ENCODE measurements at places on chromosomes 16 and 17. TPM values are rescaled to one million over a fixed set of nuclear protein-coding genes. Genes with fewer than 3 reads are reported as not detected.

The CEP295NL gene
- total RNA-seq: 0.39 TPM

The GPR139 gene
- not detected for total RNA-seq

The KCNG4 gene
- total RNA-seq: not detected

The TRAPPC2L gene
- 48.5 TPM for total RNA-seq

The EVPLL gene
- not detected for total RNA-seq

The MT1M gene
- not detected for total RNA-seq

The TBX6 gene
- total RNA-seq: 0.39 TPM

DNA sequence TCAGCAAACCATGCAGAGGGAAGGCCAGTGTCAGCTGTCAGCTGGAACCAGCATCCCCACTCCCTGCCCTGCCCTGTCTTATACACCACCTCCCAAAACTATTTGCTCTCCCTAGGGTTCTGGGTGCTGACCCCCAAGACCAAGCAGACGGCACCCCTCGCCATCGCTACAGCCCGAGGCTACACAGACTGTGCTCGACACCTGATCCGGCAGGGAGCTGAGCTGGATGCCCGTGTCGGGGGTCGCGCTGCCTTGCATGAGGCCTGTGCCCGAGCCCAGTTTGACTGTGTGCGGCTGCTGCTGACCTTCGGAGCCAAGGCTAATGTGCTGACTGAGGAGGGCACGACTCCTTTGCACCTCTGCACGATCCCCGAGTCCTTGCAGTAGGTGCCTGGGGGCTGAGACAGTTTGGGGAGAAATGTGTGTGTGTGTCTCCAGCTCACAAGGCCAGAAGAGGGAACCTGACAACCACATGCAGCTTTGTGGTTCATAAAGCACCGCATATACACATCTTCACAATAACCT lies 1.5 kb downstream of the ASB16 start:
- no peak for DNase-seq

DNA sequence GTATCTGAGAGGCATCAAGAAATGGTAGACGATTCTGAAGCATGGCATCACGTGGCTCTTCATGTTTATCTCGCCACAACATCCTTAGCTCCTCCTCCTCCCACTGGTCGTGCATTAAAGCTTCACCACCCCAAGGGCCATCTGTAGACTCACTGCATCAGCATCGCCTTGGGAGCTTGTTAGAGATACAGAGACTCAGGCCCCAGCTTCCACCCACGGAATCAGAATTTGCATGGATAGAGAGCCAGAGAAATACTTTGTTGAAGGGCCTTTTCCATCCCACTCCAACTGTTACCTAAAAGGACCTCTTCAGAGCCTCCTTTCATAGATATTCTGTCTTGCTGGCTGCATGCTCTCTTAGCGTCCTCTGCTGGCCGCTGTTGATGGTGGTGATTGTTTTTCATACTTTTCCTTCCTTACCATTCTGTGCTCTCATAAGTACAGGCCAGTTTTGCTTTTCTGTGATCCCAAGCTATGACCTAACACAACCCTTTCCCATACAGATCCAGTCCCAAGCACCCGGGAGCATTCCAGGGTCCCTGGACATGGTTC lies 1049.4 kb upstream of the EEF2KMT start:
- peak; percentile 47 for DNase-seq

DNA sequence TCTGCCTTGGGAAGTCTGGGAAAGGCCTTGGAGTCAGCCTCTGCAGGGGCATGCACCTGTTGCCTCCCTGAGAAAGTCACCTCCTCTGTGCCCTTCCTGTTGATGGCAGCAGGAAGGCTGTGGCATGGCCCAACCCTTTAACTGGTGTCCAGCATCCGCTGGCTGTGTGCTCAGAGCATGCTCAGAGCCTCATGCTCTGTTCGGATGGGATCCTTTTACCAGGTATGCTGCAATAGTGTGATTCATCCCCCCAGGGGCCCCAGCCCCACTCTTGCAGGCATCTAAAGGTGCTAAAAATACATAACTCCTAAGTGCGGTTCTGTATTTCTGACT lies 24.9 kb downstream of the KLHL36 start:
- no peak for DNase-seq

DNA sequence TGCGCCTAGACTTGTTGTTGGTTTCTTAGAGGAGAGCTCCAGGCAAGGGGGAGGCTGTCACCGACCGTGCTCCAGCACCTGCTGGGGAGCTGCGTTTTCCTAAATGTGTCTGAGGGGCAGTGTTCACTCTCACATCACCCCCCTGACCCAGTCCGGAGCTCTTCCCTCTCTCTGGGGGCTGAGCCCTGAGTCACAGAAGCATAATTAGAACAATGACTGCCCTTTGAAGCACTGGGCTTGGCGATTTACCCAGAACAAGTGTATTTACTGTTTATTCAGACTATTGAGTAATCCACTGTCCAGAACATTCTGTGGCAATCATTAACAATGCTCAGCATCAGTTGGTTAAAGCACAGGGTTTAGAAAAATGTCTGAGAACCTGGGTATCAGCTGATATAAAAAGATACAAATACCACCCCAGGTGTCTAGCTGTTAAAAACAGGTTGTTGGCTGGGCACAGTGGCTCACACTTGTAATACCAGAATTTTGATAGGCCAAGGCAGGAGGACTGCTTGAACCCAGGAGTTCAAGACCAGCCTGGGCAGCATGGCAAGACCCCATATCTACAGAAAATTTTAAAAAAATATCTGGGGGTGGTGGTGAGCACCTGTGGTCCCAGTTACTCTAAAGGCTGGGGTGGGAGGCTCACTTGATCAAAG lies 8.1 kb downstream of the CES4A start:
- no peak for DNase-seq

- DNase-seq: peak; percentile 78
Observed at GRCh38 chr16:56451753-56452689, 667 bp downstream of the OGFOD1 start.

- DNase-seq: peak; percentile 74
Observed at GRCh38 chr17:42673885-42674754, 2.7 kb downstream of the PLEKHH3 start.

GRCh38 chr17:80717720-80718083 lies 173.1 kb downstream of the RPTOR start:
- DNase-seq: peak; percentile 35

DNA sequence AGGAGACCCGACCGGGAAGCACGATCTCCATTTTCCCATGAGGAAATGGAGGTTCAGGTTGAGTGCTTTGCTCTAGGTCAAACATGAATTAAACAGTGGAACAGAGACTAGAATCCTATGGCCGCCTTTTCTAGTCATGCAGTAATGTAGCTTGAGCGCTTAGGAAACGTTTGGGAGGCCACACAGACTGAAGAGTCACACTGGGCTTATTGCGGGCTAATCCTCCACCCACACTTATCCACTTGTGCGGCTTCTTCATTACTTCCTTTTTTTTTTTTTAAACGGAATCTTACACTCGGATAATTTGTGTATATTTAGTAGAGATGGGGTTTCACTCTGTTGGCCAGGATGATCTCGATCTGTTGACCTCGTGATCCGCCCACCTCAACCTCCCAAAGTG lies 26.0 kb downstream of the CACNG3 start:
- DNase-seq: no peak

GRCh38 chr16:87495578-87496446 lies 3.0 kb upstream of the ZCCHC14 start:
- no peak for DNase-seq

DNA sequence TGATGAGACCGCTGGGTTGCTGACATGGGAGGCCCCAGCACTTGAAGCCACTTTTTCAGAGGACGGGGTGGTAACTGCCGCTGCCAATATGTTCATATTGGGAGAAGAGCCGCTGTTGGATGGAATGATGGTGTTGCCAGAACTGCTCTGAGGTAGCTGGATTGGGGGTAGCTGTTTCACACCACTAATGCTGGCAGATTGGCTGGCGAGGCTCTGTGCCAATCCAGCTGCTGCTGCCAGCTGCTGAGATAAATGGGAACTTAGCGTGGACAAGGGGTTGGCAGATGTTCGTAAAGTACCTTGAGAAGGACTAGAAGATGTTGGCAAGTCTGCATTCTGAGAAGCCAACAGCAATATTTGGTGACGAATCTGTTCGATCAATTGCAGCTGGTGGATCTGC lies 10.0 kb downstream of the SALL1 start:
- no peak for DNase-seq

DNA sequence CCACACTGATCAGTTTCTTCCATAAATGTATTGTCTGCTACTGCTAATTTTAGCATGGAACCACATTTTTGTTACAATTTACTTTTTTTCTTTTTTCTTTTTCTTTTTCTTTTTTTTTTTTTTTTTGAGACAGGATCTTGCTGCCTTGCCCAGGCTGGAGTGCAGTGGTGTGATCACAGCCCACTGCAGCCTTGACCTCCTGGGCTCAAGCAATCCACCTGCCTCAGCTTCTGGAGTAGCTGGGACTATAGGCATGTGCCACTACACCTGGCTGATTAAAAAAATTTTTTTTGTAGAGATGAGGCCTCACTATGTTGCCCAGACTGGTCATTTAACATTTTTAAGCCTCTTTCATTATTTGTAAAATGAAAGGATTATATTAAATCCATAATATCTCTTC lies 19.1 kb downstream of the ZPBP2 start:
- DNase-seq: no peak

- DNase-seq: no peak
Observed at GRCh38 chr16:83908798-83909197, 9.9 kb downstream of the MLYCD start.

DNA sequence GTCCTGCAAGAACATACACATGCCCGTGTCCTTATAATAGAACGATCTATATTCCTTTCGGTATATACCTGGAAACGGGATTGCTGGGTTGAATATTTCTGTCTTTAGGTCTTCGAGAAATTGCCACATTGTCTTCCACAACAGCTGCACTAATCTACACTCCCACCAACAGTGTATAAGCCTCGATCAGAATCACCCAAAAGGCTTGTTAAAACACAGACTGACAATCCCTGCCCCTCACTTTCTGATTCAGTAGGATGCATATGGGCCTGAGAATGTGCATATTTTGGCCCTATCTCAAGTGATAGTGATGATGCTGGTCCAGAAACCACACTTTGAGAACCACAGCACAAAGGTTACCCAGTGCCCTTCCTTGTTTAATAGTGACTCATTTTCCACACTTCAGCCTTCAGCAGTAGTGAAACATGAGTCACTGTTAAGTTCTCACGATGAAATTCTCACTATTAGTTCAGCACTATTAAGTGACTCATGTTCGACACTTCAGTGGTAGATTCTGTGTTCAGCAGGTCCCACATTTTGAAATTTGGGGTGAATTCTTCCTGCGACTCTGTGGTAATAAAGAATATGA lies 215.6 kb downstream of the GRIN2A start:
- DNase-seq: no peak

DNA sequence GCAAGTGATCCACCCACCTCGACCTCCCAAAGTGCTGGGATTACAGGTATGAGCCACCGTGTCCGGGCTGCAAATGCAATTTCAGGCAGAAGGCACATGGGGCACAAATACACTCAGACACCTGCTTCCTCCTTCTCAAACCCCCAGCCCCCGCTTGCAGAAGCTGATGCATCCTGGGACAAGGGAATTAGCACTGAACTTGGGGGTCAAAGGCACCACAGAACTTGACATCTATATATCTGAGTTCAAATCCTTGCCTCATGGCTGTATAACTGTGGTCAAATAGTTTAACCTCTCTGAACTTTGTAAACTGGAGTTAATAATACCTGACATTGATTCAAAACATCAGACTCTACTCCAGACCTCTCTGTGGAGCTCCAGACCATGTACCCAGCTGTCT lies 4.1 kb upstream of the ARL5C start:
- no peak for DNase-seq

- DNase-seq: no peak
Observed at GRCh38 chr17:64786337-64786736, 124.2 kb upstream of the SMURF2 start.
